Right renal cortex interstitium (tissue), 3 donors: ENCODE measurements at places on chromosomes 2 and 18.

DNA sequence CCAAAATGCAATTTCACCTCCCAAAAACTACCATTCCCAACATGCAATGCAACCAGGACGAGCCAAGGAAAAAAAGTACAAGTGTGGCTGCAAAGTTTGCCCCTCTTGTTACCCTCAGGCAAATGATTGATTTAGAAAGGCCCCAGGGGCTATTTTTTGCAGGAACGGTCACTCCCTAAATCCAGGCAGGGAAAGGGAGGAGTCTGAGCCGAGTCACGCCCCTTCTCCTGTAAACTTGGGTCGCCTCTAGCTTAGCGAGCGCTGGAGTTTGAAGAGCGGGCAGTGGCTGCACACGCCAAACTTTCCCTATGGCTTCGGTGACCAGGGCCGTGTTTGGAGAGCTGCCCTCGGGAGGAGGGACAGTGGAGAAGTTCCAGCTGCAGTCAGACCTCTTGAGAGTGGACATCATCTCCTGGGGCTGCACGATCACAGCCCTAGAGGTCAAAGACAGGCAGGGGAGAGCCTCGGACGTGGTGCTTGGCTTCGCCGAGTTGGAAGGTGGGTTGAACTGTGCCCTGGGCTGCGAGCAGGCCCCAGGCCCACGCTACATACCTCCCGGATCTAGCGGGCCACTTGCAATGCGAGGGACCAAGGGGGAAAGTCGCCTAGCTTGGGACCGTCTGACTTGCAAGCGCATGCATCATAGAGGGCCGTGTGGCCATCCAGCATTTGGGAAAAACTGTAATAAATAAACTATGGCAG is at the start of gene GALM:
Gene GALM (plus strand): TSS at position 261 of the 702 bp plus-strand sequence. CDS start 48 bp downstream, at position 309.
- peak; percentile 93 for DNase-seq

- no peak for DNase-seq
Observed at GRCh38 chr2:15186118-15186517, 375.0 kb downstream of the NBAS start.

DNA sequence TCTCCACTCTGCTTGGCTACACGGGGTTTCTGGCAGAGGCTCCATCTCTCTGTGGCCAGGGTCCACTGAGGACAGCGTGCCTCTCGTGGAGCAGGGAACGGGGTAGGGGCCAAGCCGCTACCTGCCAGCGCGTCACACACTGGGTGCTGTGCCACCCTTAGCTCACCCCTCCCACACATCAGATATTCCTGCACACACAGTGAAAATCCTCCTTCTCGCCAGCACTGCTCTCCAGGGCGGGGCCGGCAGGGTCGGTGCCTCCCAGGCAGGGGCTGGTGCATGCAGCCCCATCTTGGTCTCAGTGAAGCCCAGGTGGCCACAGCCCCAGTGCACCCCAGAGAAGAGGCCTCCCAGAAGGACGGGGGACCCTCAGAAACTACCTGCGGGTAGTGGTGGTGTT is 124.6 kb downstream of the MBP start:
- DNase-seq: no peak

DNA sequence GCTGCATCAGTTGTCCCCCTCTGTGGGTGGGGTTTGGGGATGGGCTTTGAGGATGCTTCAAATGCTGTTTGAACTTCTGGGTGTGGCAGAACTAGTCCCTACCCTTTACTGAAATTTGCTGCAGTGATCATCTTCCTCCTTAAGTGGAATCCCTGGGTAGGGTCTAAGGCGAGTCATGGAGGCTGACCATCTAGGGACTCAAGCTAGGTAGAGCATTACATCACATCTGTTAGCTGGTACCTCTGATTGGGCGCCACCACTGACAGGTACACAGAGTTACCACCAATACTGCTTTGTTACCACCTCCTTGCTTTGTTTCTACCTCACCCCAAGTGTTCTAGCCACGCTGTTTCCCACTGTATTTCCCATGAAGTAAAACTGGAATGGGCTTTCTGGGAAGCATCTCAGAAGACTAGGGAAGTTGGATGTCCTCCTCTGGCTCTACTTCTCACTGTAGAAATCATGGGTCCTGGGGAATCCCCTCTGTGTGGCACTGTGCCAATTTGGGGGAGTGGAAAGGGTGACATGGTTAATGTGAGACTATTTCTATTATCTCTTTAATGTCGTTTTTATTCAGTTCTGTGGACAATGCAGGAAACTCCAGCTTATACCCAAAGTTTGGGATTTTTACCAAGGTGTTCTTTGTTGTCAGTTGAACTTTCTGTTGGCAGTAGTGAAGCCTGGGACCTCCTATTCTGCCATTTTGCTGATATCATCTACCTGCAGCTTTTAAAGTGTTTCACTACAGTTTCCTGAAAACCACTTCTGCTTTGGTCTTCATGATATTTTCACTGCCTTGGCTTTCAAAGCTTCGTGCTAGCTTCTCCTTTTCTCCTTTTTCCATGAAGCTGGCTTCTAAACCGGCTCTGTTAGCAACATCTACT is 14.5 kb upstream of the SULT1C4 start:
- no peak for DNase-seq

GRCh38 chr18:37577051-37577611 is 11.5 kb upstream of the CELF4 start:
- DNase-seq: no peak

DNA sequence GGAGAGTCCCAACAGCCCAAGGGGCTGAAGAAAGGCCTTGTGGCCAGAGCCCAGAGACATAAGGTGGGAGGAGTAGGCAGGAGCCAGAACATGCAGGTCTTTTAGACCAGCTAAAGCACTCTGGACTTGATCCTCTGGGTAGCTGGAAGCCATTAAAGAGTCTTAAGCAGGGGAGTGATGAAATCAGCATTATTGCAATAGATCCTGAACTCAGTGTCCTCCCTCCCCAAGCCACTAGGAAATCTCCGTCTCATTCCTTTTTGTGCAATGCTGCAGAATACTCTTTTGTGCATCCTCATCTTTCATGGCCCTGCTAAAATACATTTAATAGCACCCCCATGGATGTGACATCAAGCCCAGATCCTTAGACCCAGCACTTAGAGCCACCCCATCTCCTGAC is 58.6 kb upstream of the ZCCHC2 start:
- DNase-seq: no peak

- DNase-seq: no peak
Observed at GRCh38 chr2:217027414-217027813, 167.6 kb upstream of the TNP1 start.

- no peak for DNase-seq
Observed at GRCh38 chr18:41660654-41661053, 294.4 kb upstream of the PIK3C3 start.

DNA sequence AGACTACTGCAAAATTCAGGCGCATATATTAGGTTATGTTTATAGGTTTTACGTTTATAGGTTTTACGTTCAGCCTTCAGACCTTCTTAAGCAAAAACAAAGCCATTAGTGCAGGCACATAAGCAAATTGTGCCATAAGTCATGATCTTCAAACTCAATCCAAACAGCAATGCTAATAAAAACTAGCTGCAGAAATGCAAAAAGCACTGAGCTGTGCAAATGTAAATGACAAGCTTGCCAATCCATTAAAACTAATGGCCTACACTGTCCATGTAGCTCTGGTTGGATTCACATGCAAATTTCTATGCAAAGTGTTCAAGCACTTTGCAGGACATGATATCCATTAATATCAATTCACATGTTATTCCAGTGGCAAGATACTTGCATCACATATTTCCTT is 50.9 kb downstream of the LRPPRC start:
- no peak for DNase-seq

- DNase-seq: no peak
Observed at GRCh38 chr2:204950695-204951346, 405.5 kb downstream of the PARD3B start.

DNA sequence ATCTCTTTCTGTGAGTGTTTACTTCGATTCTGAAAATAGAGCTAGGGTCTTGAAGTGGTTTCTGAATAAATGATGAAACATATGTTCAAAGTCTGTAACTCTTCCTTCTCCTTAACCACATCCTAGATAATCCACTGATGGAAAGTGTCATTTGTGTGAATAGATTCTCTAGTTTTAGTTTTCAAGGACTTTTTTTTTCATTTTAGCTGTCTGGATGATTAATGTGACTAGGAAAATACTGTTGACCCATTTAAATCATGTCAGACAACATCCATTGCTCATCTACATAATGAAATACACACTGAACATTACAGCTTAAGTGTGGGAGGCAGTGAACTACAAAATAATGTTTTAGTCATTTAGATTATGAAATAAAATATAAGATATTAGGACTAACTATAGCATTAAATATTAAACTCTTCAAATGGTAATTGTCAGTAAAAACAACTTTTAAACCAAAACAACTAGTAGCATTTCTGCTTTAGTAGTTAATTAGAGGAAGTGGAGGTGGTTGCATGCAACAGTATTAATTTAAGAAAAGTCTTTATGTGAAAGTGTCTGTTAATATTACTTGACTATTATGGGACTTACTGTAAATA is 39.1 kb upstream of the DLX1 start:
- DNase-seq: no peak

DNA sequence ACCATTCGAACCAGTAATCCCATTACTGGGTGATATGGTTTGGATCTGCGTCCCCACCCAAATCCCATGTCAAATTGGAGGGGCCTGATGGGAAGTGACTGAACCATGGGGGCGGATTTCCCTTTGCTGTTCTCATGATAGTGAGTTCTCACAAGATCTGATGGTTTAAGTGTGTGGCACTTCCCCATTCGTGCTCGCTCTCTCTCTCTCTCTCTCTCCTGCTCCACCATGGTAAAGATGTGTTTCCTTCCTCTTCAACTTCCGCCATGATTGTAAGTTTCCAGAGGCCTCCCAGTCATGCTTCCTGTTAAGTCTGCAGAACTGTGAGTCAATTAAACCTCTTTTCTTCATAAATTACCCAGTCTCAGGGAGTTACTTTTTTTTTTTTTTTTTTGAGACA is 62.6 kb downstream of the NBAS start:
- no peak for DNase-seq

DNA sequence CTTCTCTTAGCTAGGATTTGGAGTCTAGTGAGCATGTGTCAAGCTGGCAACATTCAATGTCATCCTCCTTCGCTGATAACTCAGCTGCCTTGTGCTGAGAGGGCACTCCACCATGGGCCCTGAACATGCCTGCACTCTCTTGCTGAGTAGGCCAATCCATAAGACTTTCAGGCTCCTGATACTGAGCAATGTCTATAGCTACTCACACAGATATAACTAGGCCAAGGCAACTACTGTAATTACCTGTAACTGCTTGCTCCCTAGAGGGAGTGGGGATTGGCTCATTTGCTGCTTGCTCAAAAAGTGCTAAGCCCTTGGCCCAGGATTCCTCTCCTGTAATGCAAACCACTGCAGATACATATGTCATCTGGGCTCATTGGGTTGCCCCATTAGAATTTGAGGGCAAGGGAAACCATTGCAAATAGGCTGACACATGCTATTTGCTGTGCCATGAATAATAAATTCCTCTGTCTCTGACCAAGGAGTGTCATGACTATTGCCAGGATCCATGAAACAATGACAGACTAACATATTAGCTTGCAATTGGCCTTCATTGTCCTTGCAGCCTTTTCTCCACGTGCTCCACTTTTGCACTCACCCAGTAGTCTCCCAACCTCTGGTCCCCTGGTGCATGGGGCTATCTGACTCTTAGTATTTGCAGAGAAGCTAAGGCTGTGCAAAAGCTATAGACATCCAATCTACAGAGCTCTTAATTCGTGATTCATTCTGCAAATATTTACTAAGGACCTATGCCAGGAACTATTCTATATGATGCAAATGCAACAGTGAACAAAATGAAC is 36.9 kb upstream of the BMPR2 start:
- no peak for DNase-seq

- DNase-seq: no peak
Observed at GRCh38 chr2:120794716-120795115, 59.0 kb downstream of the GLI2 start.

GRCh38 chr2:102453501-102453900 is 19.5 kb upstream of the SLC9A4 start:
- no peak for DNase-seq

DNA sequence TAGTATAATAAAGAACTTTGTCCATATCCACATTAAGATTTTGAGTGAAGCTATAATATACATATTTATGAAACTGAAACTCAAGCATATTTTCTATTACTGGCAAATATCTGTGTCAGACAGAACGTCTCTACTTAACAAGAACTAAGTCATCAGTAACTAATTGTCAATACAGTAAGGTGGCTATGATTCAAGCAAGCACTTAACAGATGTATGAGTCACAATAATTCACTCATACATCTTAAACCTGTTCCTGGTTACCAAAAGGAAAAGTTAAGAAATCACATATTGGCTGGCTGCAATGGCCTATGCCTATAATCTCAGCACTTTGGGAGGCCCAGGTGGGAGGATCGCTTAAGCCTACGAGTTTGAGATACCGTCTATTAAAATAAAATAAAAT is 96.0 kb downstream of the SOS1 start:
- DNase-seq: no peak

- no peak for DNase-seq
Observed at GRCh38 chr18:11572201-11572600, 37.2 kb upstream of the SLC35G4 start.

GRCh38 chr2:18455236-18455862 is 105.1 kb downstream of the RDH14 start:
- no peak for DNase-seq

GRCh38 chr2:45009303-45009927 is at the start of gene SIX2:
Gene SIX2, minus strand, starts transcription at chr2:45009452. Its CDS starts 342 bp downstream, at chr2:45009110.
- DNase-seq: peak; percentile 76

- DNase-seq: no peak
Observed at GRCh38 chr2:45541450-45541849, 69.6 kb downstream of the SRBD1 start.

GRCh38 chr2:74552914-74553811 is 579 bp downstream of the LOXL3 start:
- DNase-seq: no peak

GRCh38 chr2:208017721-208018120 is 7.6 kb downstream of the PLEKHM3 start:
- DNase-seq: no peak

- no peak for DNase-seq
Observed at GRCh38 chr2:172063446-172063845, 21.9 kb upstream of the DLX1 start.

GRCh38 chr2:103594823-103595222 is 833.0 kb downstream of the TMEM182 start:
- DNase-seq: no peak

- no peak for DNase-seq
Observed at GRCh38 chr2:222049946-222050345, 248.9 kb downstream of the PAX3 start.

DNA sequence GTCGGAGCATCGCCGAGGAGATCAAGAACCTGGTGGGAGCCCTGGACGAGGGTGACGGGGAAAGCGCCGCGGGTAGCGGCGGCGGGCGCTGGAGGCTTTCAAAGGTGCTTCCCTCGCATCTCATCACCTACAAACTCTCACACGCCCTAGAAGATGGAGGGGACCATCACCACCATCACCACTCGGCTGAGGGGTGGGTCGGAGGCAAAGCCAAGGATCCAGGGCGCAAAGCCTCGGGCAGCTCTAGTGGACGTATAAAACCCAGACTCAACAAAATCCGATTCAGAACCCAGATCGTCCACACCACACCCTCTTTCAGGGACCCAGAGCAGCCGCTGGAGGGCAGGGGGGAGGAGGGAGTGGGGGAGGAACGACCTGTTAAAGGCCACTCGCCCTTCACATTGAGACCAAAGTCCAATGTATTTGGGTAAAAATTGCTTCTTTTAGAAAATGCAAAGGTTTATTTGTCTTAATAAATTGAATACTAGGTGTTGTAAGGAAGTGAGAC is 1.5 kb downstream of the SOWAHC start:
- no peak for DNase-seq
